Activated T-helper 2 cell treated with anti-CD3 and anti-CD28 coated beads, Interferon-gamma antibody, Interleukin-2, Interleukin-4, amounts not matched to agents 10 μg/mL and 5 μg/mL and 100 μg/mL, durations not matched to agents 14 hours and 24 hours and 36 hours (primary cell): ENCODE measurements at places on chromosomes 12 and 14.

- no peak for DNase-seq
These were observed 553.6 kb upstream of the ATP2B1 start for GRCh38 chr12:90262251-90262650.

DNA sequence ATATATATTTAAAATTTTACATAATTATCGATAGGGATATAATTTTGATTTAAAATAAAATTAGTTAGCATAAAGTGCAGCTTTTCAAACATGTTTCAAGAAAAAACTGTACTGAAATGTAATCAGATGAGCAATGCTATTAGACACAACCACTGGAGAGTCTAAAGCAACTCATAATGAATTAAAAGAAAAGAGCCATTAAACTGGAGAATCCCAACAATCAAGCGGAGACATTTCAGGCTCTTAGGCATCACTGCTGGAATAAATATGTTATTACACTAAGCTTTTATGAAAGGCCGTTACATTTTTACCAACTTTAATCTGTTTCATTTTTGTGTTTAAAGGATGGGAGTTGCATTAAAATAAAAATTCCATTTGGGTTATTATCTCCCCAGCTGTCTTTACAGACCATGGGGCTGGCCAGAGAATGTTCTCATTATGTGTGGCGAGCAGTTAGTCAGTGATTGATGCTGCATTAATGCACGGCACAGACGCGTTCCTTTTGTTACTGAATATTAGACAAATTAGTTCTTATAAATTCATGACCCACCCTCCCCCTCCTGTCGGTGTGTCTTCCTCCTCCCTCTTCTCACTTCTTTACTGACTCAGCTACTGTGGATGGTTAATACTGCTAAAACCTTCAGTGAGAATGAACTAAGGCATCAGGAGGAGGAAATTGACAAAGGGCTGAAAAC is 156.8 kb downstream of the PDZRN4 start:
- DNase-seq = no peak

GRCh38 chr12:34345801-34346200 is 323.5 kb downstream of the ALG10 start:
- no peak for DNase-seq

GRCh38 chr12:16564675-16565074 is 41.3 kb downstream of the LMO3 start:
- DNase-seq = no peak

- DNase-seq = no peak
These were observed 33.4 kb downstream of the PLEKHG3 start for GRCh38 chr14:64737391-64738280.

DNA sequence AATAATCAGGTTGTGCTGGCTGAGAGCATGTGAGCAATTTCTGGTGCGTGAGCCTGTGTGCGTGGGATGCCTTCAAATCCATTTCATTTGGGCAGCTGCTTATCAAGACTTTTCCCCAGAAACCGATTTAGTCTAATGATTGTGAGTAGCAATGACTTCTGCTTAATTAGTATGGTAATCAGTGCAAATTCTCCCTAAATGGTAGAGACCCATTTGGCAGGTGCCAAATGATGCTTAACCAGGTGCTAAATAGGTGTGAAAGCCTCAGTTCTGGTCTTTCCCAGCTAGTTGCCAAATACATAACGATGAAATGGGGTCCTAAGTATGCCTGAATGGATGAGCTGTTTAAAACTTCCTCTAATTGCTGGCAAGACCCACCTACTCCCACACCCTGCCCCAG is 248.4 kb upstream of the CCDC196 start:
- no peak for DNase-seq

DNA sequence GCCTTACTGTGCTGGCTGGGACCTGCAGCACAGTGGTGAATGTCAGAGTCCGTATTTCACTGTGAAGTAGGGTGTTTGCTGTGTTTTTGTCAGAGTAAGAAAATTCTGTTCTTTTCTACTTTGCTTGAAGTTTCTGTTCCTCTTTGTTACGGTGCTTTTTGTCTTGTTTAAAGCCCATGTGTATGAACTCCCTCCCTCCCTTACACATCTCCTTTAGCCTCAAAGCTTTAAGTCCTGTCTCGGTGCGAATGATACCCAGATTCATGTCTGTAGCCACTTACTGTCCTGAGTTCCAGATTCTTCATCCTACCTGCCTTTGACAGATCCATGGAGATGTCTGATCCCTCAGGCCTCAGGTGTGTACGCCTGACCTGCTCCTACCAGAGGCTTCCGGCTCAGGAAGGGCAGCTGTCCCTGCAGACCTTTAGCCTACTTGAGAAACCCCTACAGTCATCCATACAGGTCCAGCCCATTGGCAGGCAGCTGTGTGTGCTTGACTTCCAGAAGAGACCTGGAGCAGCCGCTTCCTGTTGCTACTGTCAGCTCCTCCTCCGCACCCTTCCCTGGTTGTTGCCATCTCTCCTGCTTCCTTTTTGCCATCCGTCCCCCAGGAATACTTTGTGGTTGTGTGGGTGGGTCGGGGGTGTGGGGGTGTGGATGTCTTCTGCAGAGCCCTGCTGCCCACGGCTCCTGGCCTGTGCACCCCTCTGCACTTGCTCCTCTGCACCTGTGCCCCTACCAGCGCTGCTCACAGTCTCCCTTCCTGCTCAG is 72.9 kb downstream of the DDX51 start:
- DNase-seq = no peak

DNA sequence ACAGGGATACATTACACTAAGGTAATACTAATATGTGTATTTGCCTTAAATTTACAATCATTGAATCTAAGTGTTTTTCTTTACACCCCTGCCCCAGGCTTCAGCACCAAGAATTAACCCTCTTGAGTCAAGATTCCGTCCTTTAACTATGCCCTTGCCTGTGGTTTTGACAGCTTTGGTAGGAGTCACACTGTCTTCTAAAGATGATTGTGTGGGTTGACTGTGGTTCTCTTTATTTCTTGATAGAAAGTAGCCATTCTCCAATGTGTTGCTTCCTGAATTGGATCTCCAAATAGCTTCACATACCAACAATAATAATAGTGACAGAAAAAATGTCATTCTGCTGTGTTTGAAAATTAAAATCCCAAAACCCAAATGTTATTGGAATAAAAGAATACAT is 3.6 kb downstream of the CLEC7A start:
- no peak for DNase-seq

- peak; percentile 54 for DNase-seq
These were observed 47.7 kb downstream of the ELK3 start for GRCh38 chr12:96241846-96242256.

DNA sequence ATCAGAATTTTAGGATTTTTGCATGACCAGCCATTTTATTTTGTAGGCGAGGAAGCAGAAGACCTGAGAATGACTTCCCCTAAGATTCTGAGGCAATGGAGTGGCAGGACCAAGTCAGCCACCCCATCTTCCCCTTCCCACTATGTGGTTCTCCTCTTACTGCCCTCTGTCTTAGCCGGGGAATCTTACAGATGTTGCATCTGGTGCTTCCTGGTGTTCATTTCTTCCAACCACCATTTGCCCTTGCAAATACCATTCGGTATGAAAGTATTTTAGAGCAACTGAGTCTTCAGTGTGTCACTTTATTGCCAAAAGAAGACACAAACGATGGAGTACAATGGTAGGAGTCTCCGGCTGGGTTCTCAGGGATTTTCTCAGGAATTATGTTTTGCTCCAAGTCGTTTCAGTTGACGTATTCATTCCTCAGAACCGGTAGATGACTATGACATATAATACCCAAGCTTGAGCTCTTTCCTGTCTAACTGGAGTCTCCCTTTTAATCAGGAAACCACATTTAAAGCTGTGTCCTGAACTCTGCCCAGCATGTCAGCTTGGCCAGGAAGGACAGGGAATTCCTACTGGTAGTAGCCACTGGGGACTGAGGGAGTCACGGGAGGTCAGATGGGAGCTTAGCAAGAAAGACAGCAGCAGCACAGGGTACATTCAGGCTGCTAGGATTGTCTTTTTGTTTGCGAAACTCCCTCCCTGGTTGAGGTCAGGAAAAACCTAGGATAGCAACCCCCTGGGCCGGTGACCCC is 87.0 kb downstream of the SAMD4A start:
- DNase-seq = no peak

DNA sequence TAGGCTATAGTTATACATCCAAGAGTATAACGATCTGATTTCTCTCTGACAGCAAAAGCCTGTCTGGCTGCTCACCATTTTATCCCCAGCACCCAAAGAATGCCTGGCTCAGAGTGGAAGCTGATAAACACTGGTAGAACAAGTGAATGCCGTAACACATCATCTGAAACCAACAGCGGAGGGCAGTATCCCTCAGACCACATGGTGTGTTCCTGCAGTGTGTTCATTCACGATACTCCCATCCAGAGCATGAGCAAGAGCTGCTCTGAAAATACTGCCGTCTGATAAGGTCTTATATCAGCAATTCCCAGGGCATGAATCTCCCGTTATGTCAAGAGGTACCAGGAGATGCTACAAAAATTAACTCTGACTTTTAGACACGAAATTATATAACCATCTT is 95.9 kb downstream of the TTC7B start:
- DNase-seq = no peak
